ENCODE measurements at places on chromosomes 12 and 14. TPM values are rescaled to one million over a fixed set of nuclear protein-coding genes. Genes with fewer than 3 reads are reported as not detected.

Gene AICDA
- total RNA-seq, result not detected

DNA sequence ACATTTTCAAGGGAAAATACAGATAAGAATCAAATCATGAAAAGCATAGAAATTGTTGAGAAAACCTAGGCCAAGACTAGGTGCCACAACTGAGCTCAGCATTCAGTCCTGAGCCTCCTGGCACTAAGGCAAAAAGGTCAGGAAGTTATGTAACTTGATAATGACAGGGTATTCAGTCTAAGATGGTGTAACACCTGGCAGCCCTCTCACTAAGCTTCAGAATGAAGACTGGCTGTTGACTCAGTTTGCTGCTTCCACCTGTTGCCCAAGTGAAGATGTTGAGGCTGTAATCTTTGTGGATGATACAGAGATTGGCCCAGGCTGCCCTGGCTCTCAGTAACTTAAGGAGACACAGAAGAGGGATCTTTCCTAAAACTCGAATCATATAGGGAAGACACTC is 19.6 kb downstream of the PROX2 start:
- DNase-seq, result no peak

DNA sequence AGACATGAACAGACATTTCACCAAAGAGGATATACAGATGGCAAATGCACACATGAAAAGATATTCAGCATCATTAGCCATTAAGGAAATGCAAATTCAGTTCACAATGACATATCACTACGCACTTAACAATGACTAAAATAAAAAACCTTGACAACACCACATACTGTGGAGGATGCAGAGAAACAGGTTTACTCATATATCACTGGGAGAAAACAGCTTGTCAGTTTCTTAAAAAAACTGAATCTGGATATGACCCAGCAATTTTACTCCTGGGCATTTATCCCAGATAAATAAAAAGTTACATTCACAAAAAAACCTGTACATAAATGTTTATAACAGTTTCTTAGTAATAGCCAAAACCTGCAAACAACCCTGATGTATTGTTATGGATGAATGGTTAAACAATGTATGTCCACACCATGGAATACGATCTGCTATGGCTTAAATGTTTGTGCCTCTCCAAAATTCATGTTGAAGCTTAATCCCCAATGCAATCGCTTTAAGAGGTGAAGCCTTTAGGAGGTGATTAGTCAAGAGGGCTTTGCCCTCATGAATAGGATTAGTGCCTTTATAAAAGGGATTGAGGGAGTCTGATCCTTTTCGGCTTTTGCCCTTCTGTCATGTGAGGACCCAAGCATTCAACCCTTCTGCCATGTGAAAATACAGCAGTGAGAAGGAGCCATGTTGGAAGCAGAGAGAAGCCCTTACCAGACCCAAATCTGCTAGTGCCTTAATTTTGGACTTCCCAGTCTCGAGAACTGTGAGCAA is 36.0 kb upstream of the PPP4R3A start:
- DNase-seq, result no peak

Gene SLC6A13
- 3.5 TPM for total RNA-seq

- no peak for DNase-seq
These were observed 11.0 kb downstream of the WDR20 start for GRCh38 chr14:102150744-102151143.

DNA sequence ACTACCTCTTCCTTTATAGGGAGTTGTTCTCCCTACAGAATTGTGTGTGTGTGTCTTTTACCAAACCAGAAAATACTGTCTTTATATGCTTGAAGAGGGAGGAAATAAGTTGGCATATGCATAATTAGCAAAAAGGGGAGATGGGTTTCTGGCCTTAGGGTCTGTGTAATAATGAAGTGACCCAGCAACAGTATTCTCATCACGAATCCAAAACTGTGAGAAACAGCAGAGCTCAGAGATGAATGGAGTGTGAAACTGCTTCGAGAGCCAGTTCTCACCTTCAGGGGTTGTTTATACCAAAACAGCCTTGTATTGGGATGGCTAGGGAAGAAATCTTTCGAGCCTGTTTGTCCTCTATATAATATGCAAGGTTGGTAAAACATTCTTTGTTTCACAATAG is 227.5 kb downstream of the MON2 start:
- DNase-seq, result no peak

Gene KRT85
- not detected for total RNA-seq

DNA sequence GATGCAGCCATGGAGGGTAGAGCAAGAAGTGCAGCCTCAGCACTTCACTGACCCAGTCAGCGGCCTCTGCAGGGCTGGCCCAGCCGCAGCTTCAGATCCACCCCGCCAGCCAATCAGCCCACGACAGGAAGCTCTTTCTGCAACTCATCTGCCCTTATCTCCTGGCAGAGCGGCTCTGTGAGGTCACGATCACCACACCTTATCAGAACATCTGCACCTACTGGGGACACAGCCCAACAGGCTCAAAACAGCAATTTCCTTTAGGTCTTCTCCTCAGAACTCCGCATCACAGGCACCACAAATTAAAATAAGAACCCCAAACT is 287.3 kb downstream of the BCL11B start:
- DNase-seq, result no peak

Gene RGS6
- not detected for total RNA-seq

- no peak for DNase-seq
These were observed 2.5 kb downstream of the GSC start for GRCh38 chr14:94767321-94767878.

DNA sequence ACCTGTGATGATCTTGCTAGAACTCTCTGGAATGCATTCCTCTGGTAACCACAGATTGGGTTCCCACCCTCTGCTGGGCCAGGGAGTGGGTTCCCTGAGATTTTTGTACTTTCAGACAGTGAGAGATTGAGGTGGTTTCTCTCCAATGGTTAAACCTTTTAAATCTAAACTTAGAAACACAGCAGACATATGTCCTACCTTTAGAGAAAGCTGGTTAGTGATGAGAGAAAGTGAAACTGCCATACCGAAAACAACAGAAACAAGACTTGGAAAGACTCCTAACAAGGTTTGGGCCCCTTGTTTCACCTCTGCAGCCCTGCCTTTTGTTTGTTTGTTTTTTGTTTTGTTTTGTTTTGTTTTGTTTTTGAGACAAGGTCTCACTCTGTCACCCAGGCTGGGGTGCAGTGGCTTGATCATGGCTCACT is 9.7 kb upstream of the SGPP1 start:
- no peak for DNase-seq

DNA sequence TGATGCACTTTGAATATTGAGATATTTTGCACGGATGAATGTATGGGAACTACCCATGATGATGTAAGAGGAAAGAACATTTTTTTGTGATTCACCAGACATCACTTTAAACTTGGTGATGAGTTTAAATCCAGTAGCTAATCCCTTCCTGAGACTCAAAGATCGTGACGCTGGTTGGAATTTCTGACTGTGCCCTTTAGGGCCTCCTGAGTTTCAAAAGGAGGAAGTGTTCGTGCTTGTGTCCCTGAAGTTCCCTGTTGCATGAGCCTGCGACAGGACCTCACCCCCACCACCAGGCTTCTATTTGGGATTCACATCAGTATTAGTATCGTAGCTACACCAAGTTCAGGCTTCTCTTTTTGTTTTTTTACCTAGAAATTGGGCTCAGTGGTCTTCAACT is 18.6 kb upstream of the RIN3 start:
- no peak for DNase-seq

Gene SALL2
- total RNA-seq, result 3.5 TPM

Gene PYGL
- total RNA-seq, result 39.5 TPM

DNA sequence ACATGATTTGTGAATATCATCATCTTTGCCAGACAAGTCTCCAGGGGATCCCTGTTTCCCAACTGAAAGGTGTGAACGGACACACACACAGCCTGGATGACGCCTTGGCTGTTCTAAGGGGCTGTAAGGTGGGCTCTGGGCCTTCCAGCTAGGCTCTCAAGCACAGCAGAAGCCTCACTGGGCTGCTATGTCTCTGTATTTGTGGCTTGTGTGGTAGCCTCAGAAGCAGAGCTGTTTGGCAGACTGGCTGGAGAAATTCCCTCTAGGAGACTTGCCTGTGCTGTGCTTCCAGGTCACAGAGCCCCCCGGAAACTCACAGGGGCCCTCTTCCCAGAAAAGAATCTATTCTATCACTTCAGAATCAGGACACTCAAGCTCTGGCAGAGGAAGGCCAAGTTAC is 21.4 kb downstream of the OTUB2 start:
- no peak for DNase-seq

DNA sequence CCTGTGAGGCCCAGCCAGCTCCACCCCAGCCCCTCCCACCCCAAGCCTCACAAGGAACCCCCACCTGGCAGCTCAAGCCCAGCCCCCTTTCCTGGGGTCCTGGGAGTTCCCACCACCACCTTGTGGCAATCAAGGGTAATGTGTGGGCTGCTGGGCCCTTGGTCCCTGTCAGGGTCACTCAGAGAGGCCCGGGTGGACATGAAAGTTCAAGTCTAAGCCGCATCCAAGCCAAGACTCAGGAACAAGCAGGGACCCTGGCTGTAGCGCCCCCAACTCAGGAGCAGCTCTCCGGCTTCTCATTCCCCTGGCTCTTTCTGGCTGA is 106.4 kb upstream of the C14orf180 start:
- DNase-seq, result no peak

- DNase-seq, result no peak
These were observed 88.5 kb upstream of the RIN3 start for GRCh38 chr14:92425101-92425500.

DNA sequence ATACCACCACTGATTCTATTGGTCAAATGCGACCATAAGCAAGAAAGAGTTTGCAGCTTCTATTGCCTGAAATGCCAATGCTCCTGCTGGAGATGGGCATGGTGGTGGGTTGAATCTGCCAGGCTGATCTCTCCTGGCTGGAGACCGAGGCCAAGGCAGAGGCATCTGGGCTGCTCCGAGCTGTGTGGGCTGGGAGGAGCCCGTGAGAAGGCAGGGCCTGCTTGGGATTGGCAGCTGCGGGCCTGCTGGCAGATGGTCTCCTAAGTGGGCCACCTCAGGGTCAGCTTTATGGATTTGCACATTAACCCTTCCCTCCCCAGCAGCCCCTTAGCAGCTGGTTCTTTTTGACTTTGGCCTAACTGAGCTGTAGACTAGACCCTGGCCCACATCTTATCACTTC is 25.4 kb downstream of the SRRM4 start:
- no peak for DNase-seq

Gene TBC1D30
- 29.4 TPM for total RNA-seq

Gene RNASE1
- 40.2 TPM for total RNA-seq

Gene GPHB5
- not detected for total RNA-seq

- DNase-seq, result peak; percentile 1
These were observed 179.6 kb downstream of the TMEM117 start for GRCh38 chr12:44015333-44015941.

DNA sequence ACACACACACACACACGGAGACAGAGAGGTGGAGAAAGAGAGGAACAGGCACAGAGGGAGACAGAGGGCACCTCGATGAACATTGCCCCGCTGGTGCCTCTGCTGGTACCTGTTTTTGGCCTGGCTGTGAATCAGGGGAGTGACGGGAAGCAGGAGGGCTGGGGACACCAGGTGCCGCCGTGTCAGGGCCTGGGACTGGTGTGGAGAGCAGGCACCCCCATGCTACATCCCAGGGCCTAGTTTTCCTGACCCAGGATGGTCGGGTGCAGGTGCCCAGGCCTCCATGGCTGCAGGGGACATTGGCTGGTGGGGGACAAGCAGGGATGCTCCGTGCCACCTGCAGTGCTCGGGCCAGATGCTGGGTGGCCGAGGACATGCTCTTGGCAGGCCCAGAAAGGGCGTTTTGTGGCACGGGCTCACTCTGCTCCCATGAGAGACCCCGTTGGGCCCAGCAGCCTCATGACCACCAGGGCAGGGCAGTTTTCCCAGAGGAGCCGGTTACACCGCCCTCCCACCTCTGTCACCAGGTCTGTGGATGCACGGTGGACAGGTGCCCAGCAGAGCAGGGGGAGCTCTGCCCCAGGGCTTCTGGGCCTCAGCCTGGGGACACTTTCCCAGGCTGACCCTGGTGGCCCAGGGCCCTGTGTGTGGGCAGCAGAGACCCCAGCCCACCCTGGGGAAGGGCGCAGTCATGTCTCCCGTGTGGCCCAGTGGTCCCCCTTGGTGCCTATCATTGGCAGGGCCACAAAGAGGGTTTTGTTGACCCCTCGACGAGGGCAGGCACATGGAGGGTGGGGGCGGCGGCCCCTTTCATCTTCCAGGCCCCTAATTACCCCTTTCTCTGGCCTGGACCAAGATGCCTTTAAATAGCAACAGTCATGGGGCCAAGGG is 207.5 kb upstream of the RTL1 start:
- no peak for DNase-seq

All from Calu3 (cell line).